Activated CD4-positive, alpha-beta T cell treated with anti-CD3 and anti-CD28 coated beads, Interleukin-2, Interleukin-4, amounts not matched to agents 100 ng/mL and 50 ng/mL, durations not matched to agents 16 hours and 8 hours (primary cell): ENCODE measurements at places on chromosomes 16 and 17.

DNA sequence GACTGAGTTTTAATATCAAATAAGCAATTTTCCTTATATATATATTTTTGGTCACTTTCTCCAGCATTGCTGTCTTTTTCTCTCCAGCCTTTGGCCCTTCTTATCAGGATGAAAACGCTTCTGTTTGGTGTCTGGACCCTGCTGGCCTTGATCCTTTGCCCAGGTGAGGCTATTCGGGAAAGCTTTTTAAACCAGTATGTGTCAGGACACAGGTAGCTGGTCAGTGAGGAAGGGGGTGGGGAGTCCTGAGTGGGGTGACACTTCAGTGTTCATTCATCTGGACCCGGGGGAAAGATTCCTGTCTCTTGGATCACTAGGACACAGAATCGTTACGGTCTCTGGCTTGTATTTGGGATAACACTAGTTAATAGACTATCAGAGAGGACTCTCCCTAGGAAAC lies 12.2 kb upstream of the SMARCD2 start:
- DNase-seq: no peak

GRCh38 chr16:53509906-53510703 lies 7.1 kb upstream of the AKTIP start:
- DNase-seq: peak; percentile 52

DNA sequence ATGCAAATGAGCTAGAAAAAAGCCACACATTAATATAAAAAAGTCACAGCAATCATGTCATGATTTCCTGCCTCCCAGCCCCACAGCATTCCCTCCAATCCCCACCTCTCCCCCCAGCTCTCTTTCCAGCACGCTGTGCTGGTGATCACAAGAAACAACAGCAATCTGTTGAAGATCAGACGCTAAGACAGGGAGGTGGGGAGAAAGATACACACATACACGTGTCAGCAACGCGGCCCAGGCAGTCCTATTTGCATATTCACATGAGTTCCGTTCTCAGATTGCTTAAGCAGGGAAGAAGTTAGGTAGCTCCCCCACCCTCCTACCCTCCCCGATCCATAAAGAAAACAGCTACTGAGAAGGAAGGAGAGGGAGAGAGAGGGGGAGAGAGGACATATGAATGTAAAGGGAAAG lies 405.5 kb upstream of the PSMD7 start:
- DNase-seq: no peak

DNA sequence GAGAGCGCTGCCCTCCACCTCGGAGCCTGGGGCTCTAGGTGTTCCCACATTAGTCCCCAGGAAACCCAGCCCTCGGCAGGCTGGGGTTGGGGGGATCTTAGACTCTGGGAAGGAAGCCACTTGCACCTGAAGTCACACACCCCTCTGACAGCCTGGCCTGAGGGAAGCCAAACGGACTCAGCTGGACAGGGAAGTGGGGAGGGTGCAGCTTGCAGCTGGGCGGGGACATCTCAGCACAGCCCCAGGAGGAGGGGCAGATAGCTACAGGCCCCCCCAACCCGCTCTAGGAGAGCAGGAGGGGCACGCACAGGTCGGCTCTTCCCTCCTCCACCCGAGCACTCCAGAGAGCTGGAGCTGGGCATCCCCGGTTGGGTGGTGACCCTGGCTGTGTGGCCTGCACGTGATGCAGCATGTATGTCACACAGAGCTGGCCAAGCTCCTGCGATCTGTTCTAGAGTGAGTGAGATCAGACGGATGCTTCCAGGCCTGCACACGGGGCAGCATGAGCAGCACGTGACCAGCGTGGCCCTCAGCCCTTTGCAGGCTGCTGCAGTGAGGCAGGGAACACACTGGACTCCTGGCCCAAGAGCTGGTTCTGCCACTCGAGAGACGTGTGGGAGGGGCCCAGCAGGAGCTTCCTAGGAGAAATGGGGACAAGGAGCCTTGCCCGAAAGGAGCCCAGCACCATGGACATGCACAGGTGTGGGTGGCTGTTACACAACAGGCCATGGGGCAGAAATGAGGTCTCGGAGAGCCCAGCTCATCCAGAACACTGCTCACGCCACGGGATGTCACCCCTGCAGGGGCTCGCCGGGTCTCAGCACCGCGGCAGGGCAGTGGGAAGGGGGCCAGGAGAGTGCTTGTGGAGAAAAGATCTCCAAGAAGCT lies 15.4 kb downstream of the KIFC3 start:
- DNase-seq: no peak

- peak; percentile 56 for DNase-seq
These were observed 3.4 kb downstream of the SGCA start for GRCh38 chr17:50169121-50169764.

- no peak for DNase-seq
These were observed 10.0 kb upstream of the ATP2A3 start for GRCh38 chr17:3974138-3974687.

GRCh38 chr16:16107839-16108238 lies 115.5 kb downstream of the ABCC6 start:
- DNase-seq: no peak

DNA sequence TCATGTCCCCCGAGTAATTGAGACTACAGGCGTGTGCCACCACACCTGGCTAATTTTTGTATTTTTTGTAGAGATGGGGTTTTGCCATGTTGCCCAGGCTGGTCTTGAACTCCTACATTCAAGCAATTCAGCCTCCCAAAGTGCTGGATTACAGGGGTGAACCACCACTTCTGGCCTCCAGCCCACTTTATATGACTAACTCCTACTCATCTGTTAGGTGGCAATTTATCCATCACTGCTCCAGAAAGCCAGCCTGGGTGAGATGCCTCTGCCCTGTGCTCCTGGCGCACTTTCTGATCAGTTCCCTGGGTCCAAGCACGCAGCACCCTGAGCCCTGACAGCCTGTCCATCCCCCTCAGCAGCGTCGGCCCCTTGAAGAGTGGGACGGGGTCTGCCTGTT lies 29.4 kb downstream of the ADAM11 start:
- no peak for DNase-seq

- no peak for DNase-seq
These were observed 8.2 kb downstream of the NTHL1 start for GRCh38 chr16:2039274-2040031.

- no peak for DNase-seq
These were observed at the start of gene CNTNAP4 for GRCh38 chr16:76276745-76277438. TSS of gene CNTNAP4 (plus strand) at chr16:76277401. CDS start at chr16:76277663, 262 bp downstream.

- peak; percentile 89 for DNase-seq
These were observed at the start of the genes CHTF8 and UTP4 for GRCh38 chr16:69132424-69133252. TSS of gene CHTF8 (minus strand) at chr16:69132588. CDS start at chr16:69121458, 11,130 bp downstream. TSS of gene UTP4 (plus strand) at chr16:69132649. CDS start at chr16:69133460, 811 bp downstream.
